CD4-positive, alpha-beta T cell treated with Interferon gamma for 1 hour (primary cell): ENCODE measurements at places on chromosomes 4 and X.
A peak's percentile ranks its signal among the peaks of the same experiment; 100 is the strongest.

- no peak for DNase-seq
These were observed 189.6 kb upstream of the LNX1 start for GRCh38 chr4:53780736-53781400.

- no peak for DNase-seq
These were observed 82.9 kb upstream of the NHS start for GRCh38 chrX:17292111-17292527.

DNA sequence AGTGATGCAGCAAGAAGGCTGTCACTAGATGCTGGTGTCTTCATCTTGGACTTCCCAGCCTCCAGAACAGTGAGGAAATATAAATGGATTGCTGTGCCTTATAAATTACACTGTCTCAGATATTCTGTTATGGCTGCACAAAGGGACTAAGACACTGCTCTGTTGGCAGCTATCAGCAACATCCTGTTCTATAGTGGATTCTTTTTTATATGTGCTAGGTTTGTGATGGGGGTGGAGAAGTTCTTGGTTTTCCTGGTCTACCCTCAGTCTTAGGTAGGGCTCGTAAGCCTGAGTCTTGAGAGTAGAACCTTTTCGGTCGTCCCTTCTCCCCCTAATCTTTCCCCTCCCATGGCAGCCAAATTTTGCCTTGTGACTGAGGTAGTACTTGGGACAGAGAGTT lies 17.3 kb downstream of the STIM2 start:
- DNase-seq, result no peak

DNA sequence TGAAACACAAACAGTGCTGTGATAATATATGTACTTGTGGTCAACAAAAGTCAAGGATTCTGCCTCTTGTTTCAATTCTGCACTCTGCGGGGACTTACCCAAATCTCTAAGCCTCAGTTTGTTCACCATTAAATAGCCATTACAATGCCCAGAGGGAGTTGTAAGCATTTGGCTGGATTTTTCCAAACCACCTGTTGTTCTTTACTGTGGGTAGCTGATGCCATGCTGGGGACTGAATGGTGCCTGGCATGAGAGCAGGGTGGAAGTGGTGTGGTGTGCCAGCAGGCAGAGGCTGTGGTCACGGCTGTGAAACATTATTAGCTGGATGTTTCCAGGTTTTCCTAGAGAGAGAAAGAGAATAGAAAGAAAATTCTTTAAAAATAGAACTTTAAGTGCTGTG lies 60.7 kb upstream of the PAK3 start:
- no peak for DNase-seq

DNA sequence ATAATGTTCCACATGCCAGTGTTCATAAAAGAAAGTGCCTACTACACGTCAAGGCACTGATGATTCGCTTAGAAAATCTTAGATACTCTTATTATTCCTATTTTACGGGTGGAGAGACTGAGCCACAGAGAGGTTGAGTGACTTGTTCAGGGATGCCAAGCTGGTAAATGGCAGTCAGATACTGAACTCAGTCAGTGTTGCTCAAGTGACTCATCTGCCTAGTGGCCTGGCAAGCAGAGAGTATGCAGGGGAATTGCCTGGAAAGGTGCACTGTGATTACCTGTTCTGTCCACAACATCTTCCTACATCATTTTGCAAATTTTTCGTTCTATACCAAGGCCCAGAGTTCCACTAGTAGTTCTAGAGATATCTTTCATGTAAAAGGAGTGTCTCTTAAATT lies 68.4 kb downstream of the RAPGEF2 start:
- no peak for DNase-seq

GRCh38 chr4:159017323-159018026 lies 85.4 kb upstream of the RAPGEF2 start:
- DNase-seq, result no peak

DNA sequence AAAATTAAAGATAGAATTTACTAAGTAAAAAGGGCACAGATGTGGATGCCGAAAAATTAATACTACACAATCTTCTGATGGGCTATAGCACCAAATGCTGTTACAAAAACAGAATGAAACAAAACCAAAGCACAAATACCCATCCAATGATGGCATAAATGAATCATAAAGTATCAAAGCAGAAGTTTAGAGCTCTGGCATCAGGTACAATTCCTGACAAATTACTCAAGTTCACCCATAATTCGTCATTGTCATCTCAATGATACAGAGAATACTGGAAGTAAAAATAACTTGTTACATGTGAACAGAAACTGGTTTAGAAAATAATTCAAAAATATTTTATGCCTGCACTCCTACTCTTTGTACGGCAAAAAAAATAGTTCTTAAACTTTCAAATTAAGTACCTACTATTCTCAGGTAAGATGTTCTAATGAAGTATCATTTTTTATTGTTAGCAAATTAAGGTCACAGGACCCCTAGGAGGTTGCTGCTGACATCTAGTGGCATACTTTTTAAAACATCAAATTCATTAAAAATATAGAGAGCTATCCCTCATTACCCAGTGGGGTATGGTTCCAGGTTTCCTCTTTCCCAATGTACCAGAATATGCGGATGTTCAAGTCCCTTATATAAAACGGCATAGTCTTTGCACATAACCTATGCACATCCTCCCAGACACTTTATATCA lies 126.1 kb downstream of the INPP4B start:
- no peak for DNase-seq

DNA sequence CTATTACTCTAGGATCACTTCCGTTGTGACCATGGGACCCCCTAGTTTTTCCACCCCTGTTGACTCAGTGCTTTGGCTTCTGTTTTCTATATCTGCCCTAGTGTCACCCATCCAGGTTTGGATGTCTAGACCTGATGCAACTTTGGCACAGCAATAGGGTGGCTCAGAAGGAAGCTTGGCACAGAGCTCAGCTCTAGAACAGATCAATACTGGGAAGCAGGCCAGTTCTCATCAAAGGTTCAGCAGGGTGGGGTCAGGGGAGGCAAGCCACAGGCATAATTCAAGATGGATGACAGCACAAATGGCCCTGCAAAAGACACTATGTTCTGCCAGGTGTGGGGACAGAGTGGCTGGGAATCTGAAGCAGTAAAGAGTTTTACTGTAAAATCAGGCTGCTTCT lies 74.2 kb upstream of the EGFL6 start:
- DNase-seq, result no peak

GRCh38 chrX:31580227-31580626 lies 508.4 kb upstream of the FTHL17 start:
- no peak for DNase-seq

- no peak for DNase-seq
These were observed 562 bp downstream of the AKAP17A start for GRCh38 chrX:1591863-1592469.

GRCh38 chrX:49206543-49206942 lies 6.5 kb upstream of the SYP start:
- DNase-seq, result no peak

GRCh38 chr4:5809216-5809776 lies 83.6 kb downstream of the CRMP1 start:
- DNase-seq, result no peak

DNA sequence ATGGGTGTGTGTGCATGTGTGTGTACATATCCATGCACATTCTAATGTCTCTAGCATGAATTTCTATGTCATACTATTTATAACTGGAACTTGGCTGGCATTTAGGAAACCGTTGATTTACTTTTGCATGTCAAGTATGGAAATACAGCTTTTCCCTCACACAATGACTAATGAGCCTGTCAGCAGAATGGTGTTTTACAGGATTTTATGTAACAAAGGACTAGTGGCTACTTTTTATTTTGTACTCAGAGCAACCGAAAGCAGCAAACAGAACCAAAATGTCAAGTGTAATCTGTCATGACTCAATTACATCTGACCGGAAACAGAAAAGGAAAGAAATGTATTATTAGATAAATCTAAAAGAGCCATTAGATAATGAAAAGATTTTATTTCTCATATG lies 1911.5 kb upstream of the AGA start:
- DNase-seq, result no peak

GRCh38 chr4:2046031-2046961 lies 12.8 kb upstream of the NAT8L start:
- DNase-seq, result no peak

DNA sequence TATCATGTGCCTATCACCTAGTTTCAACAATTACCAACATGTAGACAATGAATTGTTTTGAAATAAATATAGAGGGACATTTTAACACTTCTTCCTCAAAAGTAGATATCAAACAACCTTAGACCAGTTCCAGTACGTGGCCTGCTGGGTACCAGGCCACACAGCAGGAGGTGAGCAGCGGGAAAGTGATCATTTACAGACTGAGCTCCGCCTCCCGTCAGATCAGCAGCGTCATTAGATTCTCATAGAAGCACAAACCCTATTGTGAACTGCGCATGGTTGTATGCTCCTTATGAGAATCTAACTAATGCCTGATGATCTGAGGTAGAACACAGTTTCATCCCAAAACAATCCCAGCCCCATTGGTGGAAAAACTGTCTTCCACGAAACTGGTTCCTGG lies 6.5 kb downstream of the BBS7 start:
- no peak for DNase-seq

- peak; percentile 67 for DNase-seq
These were observed 22.1 kb downstream of the DOK7 start for GRCh38 chr4:3485011-3485791.

- no peak for DNase-seq
These were observed 51.8 kb upstream of the VEGFD start for GRCh38 chrX:15435836-15436619.

GRCh38 chrX:28626515-28626914 lies 39.3 kb downstream of the IL1RAPL1 start:
- no peak for DNase-seq

- DNase-seq, result peak; percentile 29
These were observed 7.2 kb upstream of the NEUROG2 start for GRCh38 chr4:112523008-112523721.

DNA sequence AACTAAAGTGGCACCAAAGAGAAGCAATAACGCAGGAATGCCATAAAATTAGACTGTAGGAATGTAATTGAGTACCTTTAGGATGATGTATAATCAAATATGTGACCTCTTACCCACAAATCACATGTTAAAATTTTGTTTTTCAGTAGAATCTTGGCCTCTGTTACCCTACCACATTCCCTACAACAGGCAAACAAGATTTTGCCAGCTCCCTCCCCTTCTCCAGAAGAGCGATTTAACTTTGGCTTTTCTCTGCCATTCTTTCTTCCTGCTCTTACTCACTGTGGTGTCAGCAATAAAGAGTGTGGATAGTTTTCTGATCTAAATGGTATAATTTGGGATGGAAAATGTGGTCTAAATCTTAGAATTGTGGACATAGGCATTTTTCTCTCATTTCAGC lies 57.2 kb downstream of the TRIM2 start:
- DNase-seq, result no peak

GRCh38 chrX:140034916-140035315 lies 69.6 kb upstream of the CXorf66 start:
- DNase-seq, result no peak

DNA sequence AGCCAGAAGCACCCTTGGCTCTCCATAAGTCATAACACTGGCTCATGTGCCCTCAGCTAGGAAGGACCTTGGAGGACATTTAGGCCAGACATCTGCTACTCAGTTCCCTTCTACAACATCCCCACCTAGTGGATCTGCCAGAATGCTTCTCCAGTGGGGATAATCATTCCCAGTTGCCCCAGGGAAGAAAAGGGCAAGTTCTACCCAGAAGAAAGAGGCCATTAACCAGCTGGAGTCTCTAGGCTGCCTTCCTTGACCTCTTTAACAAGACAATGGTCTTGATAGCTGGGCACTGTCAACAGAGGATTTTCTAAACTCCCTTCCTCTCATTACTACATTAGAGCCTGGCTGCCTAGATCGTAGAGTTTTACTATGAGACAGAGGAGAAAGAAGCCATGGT lies 42.0 kb downstream of the LGI2 start:
- DNase-seq, result no peak

DNA sequence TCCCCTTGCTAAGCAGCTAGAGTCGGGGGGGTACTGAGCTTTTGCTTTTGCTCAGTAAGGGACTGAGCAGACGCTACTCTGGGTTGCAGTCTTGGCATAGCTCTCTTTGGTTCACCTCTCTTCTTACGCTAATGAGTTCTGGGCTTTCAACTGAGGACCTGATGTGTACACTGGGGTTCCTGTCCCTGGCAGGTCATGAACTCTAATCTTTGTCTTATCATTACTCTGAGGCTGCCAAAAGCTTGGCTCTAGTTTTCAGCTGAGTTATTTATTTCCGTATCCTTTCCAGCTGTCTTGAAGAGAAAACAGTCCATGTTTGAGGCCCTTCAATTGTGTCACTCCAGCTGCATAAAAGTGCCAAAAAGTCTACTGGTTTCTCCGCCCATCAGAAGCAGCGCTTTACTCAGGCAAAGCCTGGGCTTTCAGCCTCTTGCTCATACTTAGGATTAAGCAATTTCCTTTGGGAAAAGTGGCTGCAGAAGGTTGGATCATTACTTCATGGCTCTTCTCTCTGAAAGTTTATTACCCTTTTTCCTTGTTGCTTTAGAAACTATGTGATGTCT lies 121.0 kb upstream of the STOX2 start:
- no peak for DNase-seq

DNA sequence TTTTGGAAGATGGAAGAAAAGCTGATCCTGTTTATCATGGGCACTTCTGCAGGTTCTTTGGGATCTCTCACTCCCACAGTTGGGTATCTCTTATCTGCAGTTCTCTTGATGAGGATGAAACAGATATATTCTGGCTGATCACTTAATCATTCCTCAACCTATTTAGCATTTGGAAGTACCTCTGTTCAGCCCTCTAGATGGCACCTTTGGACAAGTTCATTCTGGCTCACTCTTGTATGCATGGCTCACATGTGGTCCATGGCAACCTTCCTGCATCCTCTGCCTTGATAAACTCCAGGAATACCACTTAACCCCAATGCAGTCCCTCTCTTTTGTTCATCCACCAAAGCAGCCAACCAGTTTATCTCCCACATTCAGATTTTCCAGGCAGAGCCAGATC lies 74.2 kb downstream of the SMARCA5 start:
- DNase-seq, result no peak

DNA sequence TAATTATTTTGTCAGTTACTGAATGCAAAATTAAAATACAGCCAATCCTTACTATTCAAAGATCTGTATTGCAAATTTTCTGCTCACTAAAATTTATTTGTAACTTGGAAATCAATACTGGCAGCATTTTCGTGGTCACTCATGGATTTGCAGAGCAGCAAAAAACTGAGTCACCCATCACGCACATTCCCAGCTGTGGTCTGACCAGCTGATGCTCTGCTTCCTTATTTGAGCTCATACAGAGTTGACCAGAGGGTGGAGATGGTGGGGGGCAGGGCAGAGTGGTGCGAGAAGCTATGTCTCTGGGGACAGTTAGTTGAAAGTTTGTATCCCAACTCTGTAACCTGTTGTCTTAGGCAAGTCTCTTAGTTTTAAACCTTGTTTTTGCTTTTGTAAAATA lies 214.8 kb downstream of the SPCS3 start:
- no peak for DNase-seq

GRCh38 chrX:84865113-84865512 lies 138.6 kb upstream of the APOOL start:
- DNase-seq, result no peak
